Left renal cortex interstitium (tissue), 4 donors: ENCODE measurements at places on chromosomes 3 and 15. TPM values are rescaled to one million over a fixed set of nuclear protein-coding genes. Genes with fewer than 3 reads are reported as not detected.

DNA sequence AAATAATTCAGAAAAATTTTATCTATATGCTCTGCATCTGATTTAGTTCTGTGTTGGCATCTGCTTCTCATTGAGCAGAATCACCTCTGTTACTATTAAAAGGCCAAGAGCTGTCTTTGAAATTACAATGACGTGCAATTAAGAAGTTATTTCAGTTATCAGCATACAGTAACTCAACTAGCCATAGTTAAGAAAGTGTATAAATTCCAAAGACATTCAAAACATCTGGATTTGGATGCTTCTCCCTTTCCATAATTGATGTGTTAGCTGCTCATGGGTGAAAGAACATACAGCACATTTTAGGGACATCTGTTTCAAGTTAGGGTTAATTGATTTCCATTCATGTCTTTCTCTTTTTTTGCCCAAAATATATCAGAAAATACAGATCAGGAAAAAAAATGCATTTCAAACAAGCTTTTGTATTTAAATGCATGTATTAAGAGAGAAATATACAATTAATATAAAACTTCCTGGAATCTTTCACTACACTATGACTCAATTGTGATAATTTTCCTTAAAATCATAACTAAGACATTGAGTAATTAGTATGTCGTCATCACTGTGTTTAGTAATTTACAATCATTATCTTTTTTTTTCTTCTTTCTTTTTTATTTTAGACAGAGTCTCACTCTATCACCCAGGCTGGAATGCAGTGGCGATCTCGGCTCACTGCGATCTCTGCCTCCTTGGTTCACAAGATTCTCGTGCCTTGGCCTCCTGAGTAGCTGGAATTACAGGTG lies 82.7 kb upstream of the MBNL1 start:
- DNase-seq, result no peak

CLDN18 gene
- 0.84 TPM for polyA plus RNA-seq

SAMMSON gene
- not detected for polyA plus RNA-seq

- no peak for DNase-seq
Measured at GRCh38 chr15:80483725-80484161, 79.6 kb downstream of the ARNT2 start.

- DNase-seq, result no peak
Measured at GRCh38 chr15:52682781-52683180, 3.6 kb upstream of the ATOSA start.

DNA sequence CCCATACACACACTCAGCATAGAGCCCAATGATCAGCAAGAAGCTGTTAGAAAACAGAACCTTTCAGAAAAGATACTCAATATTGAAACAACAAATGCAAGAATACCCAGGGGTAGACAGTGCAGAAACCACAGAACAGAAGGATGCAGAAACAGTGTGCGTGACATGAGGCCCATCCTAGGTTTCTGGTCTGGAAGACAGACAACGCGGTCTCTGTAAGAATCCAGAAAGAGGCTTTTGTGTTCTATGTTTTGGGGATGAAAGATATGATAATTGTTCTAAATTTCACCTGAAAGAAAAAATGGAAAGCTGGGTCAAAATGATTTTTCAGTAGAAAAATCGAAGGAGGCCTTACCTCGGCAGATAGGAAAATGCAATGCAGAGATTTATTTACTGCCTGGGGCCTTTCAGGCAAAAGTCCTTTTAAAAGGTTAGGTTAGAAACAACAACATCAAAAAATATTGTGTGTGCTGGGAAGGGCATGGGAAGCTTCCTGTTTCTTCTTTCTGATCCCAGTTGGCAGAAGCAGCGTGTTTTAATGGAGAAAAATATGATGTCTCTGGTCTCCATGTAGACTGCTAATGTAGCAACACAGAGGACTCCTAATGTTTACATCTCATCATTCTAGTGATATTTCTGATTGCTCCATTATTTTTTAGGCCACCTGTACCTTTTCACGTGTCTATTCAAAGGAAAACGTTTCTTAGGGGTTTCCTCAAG lies 17.0 kb downstream of the SYNM start:
- DNase-seq, result no peak

NKIRAS1 gene
- polyA plus RNA-seq, result 14.6 TPM

SNX22 gene
- polyA plus RNA-seq, result 2.6 TPM

DNA sequence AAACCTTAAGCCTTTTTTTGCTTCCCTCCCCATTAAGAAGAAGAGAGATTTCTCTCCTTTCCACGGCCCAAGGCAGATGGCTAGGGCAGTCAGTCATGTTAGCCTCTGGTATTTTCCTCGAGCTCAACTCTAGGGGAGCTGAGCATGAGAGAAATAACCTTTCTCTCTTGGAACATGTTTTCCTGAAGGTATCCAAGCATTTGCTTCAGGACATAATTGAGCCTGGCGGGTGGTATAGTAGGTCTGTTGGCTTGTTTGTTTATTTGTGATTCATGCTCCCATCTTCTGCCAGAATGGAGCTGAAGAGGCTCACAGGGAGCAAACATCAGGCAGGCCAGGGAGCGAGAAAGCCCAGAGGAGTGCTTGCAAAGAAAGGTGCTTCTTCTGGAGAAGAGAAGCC lies 102.5 kb downstream of the MESD start:
- no peak for DNase-seq

GRCh38 chr15:75650908-75651809 lies 3.4 kb downstream of the SNX33 start:
- DNase-seq, result no peak

DNA sequence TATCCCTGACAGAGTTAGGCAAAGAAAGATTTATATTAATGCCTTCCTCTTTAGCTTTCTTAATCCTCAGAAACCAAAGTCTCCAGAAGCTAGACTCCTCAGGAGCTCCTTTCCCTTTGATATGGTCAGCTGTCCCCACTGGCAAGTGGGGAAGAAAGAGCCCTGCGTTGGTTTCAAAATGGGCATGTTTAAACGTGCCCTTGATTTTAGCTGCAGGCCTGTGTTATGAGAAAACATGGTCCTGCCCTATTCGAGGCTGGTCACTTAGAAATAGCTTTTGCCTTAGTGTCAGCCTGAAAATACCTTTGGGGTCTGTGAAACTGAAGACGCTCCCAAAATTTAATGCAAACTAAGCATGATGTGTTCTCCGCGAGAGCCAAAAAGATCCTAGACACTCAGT lies 135.5 kb upstream of the RARB start:
- DNase-seq, result no peak

DNA sequence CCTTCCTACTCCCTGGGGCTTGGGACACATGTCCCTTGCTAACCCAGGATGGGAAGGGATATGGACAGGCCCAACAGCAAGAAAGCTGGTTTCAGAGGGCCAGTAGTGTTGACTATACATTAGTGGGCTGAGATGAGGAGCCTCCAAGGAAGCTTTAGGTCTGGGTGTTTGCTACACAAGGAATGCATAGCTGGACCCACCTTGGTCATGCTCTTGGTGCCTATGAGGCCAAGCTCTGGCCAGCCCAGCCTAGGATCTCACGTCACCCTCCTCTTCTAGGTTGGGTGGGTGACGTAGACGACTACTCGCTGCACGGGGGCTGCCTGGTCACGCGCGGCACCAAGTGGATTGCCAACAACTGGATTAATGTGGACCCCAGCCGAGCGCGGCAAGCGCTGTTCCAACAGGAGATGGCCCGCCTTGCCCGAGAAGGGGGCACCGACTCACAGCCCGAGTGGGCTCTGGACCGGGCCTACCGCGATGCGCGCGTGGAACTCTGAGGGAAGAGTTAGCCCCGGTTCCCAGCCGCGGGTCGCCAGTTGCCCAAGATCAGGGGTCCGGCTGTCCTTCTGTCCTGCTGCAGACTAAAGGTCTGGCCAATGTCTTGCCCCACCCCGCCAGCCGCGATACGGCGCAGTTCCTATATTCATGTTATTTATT lies 653 bp upstream of the WDR6 start:
- no peak for DNase-seq
